ENCODE measurements at places on chromosomes 3 and 15.

DNA sequence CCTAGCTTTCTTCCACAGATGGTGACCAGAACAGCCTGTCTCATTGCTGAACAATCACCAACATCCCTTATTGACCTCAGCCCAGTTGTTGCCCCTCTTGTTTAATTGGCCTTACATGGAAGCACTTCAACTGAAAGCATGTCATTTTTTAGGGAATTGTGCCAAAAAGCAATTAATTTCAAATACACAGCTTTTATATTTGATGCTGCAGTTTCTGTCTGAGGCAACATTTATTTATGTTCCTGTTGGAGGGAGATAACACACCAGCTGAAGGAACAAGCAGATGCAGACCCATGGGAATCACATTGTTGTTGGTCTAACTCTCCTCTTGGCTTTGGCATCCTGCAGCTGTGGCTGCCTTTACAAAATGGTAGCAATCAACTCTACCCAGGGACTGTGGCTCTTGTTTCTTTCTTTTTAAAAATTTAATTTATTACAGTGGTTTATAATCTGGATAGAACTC, 498.1 kb upstream of the RGMA start:
- DNase-seq, result no peak

DNA sequence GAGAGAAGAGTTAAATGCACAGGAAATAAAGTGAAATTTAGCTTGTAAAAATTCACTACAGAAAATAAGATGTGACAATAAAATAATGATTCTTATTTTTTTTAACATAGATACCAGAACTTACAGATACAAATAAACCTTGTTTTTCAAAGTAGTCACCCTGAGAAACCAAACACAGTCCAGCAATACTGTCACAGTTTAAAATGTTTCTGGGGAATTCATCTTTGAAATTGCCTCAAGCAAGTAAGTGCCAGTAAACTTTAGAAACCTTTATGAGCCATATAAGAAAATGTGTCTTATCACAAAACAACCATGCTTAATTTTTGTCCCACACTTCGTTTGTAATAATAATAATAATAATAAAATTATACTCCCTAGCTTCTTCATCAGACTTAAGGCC, 19.9 kb downstream of the SHOX2 start:
- no peak for DNase-seq

- DNase-seq, result no peak
Observed at GRCh38 chr15:37138591-37139215, 38.4 kb upstream of the MEIS2 start.

GRCh38 chr3:155398046-155398445, 104.6 kb upstream of the STRIT1 start:
- DNase-seq, result no peak

GRCh38 chr3:191484461-191484860, 23.5 kb downstream of the PYDC2 start:
- no peak for DNase-seq

- no peak for DNase-seq
Observed at GRCh38 chr3:171865191-171865865, 22.2 kb downstream of the TMEM212 start.

- DNase-seq, result no peak
Observed at GRCh38 chr3:54342676-54343075, 220.3 kb downstream of the CACNA2D3 start.

DNA sequence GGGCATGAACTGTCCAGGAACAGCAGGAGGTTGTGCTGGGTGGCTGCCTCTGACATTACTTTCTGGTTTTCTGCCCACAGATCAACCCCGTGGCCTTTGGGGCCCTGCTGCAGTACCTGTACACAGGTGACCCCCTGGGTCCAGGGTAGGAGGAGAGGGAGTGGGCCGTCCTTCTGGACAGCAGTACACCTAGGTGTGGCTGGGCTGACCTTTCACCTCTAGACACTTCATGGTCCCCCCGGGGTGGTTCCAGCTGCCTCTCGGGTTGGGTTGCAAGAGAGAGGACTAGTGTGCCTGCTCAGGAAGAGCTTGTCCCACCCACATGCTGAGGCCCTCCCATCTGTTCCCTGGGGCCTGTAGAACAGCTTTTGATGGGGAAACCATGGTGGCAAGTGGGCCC, 3.7 kb downstream of the ABTB1 start:
- DNase-seq, result no peak

All from amniotic stem cell (primary cell).